ENCODE measurements at places on chromosomes 2 and 18.
A peak's percentile ranks its signal among the peaks of the same experiment; 100 is the strongest.

DNA sequence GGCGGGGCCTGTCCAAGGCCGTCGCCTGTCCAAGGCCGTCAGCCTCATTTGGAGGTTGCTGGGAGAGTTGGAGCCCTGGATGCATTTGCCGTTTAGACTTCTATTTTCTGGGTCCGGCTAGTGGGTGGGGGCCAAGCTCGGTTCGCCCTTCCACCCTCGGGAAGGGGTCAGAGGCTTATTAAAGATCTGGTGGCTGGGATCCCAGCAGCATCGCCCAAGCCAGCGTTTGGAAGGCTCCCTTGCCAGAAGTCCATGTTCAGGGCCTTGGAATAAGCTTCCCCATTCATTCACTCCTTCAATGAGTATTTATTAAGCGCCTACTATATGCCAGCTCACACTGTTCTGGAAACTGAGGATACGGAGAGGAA, 516 bp upstream of the DOCK10 start:
- no peak for DNase-seq

- no peak for DNase-seq
Observed at GRCh38 chr2:62505109-62505749, 766 bp downstream of the TMEM17 start.

- DNase-seq, result no peak
Observed at GRCh38 chr2:119049968-119050704, 108.1 kb downstream of the MARCO start.

- DNase-seq, result no peak
Observed at GRCh38 chr2:204437815-204438756, 107.2 kb upstream of the PARD3B start.

GRCh38 chr2:231589656-231590055, 3.0 kb upstream of the TEX44 start:
- no peak for DNase-seq

DNA sequence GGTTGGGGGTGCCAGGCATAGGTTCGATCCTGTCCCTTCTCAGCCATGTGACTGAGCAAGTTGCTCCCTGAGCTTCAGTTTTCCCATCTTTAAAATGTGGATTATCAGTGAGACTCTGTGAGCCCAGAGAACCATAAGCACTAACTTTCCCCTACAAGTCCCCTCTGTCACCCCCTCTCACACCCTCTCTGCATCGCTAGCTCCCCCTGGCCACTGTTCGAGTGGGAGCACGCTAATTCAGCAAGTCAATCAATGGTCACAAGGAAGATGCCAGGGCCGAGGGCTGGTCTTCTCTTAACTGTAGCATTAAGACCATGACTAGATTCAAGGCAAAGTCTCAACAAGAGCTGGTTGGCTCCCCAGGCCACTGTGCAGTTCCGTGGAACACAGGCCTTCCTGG, 66.2 kb downstream of the BCL2L11 start:
- no peak for DNase-seq

DNA sequence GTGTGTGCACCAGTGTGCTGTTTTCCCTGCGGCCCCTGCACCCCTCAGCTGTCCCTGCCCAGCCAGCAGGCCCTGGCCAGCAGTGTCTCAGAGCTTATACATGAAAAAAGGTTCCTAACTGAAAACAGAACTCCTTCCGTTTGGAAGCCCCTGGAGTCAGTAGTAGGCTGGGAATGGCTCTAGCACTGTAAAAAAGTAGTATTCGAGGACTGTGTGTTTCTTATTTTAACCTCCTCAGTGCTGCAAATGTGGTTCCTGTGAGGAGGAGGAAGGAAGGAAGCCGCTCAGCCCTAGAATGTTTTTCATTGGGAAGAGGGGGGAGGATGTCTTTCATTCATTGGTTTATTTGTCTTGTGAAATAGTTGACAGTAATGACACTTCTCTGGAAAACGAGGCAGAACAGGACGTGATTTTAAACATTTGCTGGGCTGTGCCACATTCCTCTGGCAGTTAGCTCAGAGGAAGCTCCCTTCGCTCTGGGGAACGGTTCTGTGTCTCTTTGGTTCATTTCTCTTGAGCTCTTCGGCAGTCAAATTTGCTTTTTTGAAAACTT, 103.5 kb downstream of the SPTBN1 start:
- DNase-seq, result peak; percentile 62

Data from HL-60 (cell line).